ENCODE measurements at places on chromosomes 12 and 14.

DNA sequence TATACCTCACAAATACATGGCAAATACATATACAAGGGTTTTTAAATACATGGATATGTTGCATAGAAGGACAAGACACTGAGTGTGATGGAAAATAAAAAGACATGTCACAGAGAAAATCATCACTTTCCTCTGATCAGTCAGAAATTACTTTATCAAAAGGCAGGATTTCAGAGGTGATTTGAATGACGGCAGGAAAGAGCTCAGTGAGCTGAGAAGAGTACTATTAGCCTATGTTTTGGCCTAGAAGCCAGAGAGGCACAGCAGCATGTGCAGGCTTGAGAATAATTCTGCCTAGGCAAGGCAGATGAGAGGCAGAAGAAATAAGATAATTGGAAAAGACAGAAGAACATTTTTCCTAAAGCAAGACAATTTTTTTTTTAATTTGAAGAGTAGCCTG is 94.9 kb downstream of the BCAT1 start:
- DNase-seq, result no peak

GRCh38 chr12:10179776-10180181 is 947 bp downstream of the TMEM52B start:
- DNase-seq, result no peak

GRCh38 chr12:75634244-75635222 is 123.1 kb upstream of the KRR1 start:
- DNase-seq, result no peak

DNA sequence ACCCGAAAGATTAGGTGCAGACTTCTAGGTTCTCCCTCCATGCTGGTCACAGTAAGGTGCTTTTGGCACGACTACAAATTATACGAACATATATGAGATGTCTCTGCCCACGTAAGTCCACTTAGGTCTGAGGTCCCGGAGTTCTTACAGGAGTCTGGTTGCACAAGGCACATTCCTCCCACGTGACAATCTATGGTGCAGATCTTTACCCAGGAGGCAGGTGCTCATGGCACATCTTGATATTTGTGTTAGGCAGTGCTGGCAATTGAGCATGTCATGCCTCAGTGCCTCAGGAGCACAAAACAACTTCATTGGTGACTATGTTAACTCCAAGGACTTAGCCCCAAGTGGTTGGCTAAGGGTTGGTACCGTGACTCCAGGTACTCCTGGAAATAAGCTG is 92.0 kb upstream of the AMN1 start:
- DNase-seq, result no peak

DNA sequence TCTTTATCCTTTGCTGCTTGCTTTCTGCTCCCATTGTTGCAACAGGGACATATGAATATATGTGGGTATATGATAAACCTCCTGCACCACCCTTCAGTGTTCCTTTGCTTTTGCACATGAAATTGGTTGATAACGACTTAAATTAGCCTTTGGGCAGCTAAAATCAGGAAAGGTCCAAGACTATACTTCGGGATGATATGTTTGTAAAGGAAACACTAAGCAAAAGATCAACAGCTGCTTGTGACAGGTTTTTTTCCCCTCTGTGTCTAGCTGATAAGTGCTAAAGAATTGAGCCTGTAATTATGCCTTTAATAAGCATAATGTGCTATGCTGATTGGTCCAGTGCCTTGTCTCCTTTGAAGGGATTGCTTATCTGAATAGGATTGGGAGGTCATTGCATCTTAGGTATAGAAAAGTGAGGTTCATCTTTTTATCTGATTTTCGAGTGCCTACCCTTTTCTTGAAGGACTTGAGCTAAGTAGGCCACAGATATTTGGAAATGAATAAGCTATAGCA is 59.4 kb downstream of the PPHLN1 start:
- DNase-seq, result no peak

- DNase-seq, result no peak
Observed at GRCh38 chr12:21353948-21354347, 18.8 kb upstream of the IAPP start.

GRCh38 chr14:92832137-92832700 is 38.1 kb downstream of the GOLGA5 start:
- no peak for DNase-seq
